ENCODE measurements at places on chromosomes 1 and 21.

- no peak for DNase-seq
These were observed 259.3 kb downstream of the HLX start for GRCh38 chr1:221138516-221138915.

GRCh38 chr1:28208818-28209441 lies 23.9 kb downstream of the DNAJC8 start:
- peak; percentile 80 for DNase-seq

DNA sequence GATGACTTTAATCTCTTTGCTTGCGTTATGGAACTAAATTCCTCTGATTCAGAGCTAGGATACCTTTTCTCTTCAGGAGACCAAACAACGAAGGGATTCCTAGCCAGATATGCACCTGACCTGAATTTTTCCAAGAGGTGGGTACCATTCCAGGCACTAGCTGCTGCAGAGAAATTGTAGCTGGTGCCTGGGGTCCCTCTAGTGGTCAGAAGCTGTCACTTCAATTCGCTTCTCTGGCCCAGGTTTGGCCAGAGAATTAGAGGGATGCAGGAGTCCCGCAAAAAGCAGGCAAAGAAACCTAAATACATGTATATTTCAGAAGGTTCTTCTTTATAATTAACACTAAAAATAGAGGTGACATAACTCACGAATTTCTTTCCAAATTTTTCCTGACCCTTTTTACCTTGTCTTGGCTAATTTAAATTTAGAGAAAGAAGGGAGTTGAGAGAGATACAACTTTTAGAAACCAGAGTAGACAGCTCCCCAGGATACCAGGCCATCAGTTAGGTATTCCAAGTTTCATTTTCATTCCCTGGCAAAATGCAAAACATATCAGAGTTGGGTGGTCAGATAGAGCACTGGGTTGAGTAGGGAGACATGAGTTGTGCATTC lies 9.6 kb downstream of the ACKR1 start:
- peak; percentile 70 for DNase-seq

GRCh38 chr1:111666828-111667227 lies 47.2 kb downstream of the RAP1A start:
- no peak for DNase-seq

DNA sequence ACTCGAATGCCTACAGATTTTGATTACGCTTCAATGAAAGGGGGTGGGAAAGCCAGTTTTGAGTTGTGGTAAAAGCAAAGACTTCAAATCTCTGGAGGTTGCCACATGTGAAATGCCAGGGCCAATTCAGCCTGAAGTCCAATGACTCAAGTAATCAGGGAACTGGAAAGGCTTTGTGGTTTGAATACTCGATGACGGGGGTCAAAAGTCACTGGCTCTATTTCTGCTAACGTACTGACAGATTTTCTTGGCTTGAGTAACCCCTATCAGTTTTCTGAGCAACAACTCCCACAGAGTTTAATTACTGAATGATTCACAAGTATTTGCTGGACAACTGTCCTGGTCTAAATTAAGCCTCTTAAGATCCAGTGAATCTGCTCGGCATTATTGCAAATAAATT lies 152.2 kb downstream of the SIPA1L2 start:
- peak; percentile 28 for DNase-seq

GRCh38 chr21:29261555-29262540 lies 36.9 kb upstream of the BACH1 start:
- DNase-seq = peak; percentile 82

DNA sequence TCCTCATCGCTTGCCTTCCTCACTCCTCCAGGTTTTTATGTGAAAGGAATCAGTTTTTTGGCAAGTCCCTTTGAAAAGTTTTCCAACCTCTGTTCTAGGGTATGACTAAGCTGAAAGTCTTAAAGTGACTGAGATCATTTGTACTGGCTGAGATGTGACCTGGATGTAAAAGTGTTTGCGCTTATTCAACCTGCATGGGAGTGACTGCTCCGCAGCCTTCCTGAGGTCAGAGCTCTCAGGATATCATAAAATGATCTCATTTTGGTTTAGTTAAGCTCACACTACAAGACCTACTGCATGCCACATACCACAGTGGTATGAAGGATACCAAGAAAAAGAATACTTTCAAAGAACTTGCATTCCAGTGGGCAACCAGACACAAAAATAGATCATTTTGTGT lies 29.8 kb upstream of the TADA1 start:
- peak; percentile 79 for DNase-seq

GRCh38 chr1:184425449-184426277 lies 38.8 kb downstream of the C1orf21 start:
- DNase-seq = no peak

DNA sequence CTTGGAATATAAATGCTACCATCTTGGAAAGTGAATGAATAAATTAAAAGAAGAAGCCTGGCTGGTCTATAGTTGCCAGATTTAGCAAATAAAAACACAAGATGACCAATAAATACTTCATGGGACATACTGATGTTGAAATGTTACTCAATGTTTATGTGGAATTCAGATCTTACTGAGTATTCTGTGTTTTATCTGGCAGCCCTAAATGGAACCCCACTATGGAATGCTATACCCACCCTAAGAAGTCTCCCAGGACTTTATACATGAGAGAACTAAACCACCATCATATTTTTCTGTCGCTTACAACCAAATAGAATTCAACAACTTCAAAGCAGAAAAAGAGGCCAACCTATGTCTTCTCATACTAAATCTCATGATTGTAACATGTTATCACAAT lies 177.6 kb upstream of the HMCN1 start:
- DNase-seq = no peak

DNA sequence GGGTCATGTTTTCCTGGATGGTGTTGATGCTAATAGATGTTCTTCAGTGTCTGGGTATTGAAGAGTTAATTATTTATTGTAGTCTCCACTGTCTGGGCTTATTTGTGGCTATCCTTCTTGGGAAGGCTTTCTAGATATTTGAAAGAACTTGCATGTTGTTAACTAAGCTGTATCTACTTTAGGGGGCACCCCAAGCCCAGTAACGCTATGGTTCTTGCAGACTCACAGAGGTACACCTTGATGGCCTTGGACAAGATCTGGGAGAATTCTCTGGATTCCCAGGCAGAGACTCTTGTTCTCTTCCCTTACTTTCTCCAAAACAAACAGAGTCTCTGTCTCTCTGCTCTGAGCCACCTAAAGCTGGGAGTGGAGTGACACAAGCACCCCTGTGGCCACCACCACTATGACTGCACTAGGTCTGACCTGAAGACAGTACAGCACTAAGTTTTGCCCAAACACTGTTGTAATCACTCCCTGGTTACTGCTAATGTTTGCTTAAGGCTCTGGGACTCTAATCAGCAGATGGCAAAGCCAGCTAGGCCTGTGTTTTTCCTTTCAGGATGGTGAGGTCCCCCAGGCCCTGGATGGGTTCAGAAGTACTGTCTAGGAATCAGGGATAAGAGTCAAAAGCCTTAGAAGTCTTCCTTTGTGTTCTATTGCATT lies 76.5 kb upstream of the C1orf21 start:
- no peak for DNase-seq

- peak; percentile 51 for DNase-seq
These were observed 131.8 kb downstream of the PTPN14 start for GRCh38 chr1:214419650-214420049.

DNA sequence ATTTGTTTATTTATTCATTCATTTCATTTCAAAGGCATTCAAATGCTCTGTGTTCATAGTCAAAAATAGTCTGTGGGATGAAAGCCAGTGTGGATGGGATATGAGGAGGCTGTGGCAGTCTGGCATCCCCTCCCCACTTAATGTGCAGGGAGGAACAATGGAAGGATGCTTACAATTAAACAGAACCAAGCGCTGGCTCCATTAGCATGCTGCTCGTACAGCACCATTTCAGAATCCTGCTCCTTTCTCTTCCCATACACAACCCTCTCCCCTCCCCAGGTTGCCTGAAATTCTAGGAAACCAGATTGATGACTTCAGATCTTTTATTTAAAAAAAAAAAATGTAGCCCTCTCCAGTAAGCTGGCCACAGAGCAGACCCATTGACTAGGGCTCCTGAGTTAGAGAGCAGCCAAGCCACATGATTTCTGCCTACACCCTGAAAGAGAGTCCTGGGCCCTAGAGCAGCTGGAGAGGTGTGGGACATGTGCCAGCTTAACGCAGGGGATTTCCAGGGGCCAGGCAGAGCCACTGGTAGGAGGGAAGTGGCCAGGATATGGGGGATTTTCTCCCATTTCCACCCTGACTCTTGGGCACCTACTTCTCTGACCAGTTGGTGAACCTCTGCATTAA lies 205.2 kb downstream of the ASTN1 start:
- DNase-seq = no peak

GRCh38 chr1:54410359-54410758 lies 4.2 kb upstream of the SSBP3 start:
- DNase-seq = no peak

DNA sequence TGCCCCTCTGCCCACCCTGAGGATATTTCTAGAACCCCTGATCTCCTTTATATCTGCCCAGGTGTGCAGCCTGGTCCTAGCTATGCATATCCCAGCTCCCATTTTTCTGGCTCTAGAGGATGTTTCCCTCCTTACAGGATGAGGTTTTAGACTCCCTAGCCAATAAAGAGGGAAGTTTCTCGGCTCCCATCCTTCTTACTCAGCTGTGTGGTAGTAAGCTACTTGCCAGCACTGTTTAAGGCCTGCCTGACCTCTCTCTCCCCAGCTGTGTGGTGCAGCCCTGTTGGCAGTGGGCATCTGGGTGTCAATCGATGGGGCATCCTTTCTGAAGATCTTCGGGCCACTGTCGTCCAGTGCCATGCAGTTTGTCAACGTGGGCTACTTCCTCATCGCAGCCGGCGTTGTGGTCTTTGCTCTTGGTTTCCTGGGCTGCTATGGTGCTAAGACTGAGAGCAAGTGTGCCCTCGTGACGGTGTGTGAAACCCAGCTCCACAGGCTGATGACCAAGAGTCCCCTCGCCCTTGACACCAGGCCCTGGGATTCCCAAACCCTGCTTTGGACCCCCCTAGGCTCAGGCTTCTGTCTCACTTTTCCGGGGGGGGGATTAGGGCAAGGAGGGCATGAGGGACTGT lies 7.8 kb upstream of the P3R3URF start:
- peak; percentile 10 for DNase-seq

- DNase-seq = no peak
These were observed 121.1 kb downstream of the FOXD2 start for GRCh38 chr1:47558601-47559593.

GRCh38 chr1:16208270-16208987 lies 4.0 kb downstream of the ARHGEF19 start:
- no peak for DNase-seq

GRCh38 chr1:19606817-19607642 lies 37.1 kb upstream of the NBL1 start:
- DNase-seq = no peak

DNA sequence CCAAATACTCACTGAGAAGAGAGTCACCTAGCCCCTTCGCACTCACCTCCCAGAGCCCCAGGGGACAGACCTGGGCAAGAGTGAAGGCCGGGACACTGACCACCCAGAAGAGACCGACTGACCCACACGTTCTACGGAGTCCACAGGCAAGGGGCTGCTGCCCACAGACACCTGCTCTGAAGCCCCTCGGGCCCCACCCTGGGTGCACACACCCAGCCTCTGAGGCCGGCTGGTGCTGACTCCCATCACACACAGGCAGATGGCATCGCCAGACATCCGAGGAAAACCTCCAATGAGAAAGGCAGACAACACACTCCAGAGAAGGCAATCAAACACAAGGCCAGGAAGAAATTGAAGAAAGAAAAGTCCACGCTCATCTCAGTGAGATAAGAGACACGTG lies 22.1 kb downstream of the WDR4 start:
- no peak for DNase-seq

DNA sequence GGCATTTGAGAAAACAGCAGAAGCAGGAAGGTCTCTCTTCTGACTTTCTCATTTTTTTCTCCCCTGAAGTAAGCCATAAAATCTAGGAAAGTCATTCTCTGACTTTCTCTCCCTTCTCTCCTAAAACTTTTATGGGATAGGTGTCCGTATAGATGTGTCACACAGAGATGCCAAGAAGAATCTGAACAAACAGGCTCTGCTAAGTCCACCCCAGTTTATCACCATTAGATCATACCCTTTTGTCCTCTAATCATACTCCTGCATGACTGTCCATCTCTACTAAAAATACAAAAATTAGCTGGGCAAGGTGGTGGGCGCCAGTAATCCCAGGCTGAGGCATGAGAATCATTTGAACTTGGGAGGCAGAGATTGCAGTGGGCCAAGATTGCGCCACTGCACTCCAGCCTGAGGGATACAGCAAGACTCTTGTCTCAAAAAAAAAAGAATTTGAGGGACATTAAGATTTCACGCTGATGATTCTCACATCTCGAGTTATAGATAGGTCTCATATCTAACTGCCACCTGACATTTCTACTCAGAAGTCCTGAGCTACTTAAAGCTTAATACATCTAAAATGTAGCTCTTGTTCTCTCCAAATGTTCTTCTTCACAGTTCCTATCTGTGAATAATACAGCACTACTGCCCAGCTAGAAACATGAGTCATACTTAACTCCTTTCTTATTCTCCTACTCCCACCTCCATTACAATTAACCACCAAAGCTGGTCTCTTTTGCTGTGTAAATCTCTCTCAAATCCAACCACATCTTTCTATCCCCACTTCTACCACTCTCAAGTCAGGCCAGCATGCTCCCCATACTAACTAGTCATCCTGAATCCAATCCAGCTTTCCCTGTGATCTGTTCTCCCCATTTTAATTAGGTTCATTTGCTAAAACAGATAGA lies 47.7 kb downstream of the ZNF644 start:
- no peak for DNase-seq

DNA sequence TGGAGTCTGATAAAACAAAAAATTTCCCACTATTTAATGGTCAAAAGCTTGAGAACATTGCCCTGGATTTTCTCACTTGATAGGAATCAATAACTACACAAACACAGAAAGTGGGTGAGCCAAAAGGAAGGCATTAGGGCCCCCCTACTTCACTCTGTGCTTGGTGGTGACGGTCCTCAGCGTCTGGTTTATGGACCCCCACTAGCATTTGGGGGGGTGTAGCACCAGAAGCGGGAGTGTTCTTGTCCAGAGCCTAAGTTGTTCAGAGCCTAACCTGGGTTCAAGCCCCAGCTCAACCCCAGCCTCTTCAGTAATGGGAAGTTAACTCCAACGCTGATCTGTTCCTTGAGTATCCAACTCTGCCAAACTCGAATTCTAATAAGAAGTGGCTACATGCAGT lies 33.1 kb downstream of the STPG1 start:
- DNase-seq = no peak

DNA sequence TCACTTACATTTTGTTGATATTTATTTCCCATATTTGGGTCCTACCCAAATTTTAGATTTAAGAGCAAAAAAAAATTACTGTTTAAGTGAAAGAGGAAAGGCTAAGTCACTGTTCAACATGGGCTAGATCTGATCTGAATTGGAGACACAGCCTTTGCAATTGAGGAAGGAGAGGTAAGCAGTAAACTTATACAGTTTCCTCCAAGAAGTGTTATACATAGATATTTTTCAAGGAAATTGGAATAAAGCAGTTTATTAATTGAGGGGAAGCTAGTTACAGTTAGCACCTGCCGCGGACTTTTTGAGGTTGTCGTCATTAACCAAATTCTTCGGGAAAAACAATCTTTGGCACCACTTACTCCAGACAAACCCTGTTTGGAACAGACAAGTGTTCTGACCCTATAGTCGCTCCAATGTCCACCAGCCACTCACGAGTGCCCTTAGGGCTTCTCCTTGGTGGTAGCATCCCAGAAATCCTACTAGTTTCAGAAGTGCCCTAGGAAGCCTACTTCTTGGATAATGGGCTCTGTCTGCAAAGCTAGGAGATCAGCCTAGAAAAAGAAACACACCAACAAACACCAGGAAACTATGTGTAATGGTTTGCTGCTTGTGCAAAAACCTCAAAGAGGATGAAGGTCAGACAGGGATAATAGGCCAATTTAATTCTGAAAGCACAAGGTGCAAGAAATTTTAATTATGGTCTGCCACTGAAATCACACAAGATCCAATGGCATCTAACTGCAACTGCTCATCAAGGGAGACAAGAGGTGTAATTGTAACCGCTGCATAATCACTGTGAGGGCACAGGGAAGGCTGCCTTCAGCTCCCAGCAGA lies 2.5 kb downstream of the WLS start:
- no peak for DNase-seq
